ENCODE measurements at places on chromosomes 11 and 22.

GRCh38 chr22:46418827-46419226 is 83.3 kb downstream of the TRMU start:
- no peak for DNase-seq

DNA sequence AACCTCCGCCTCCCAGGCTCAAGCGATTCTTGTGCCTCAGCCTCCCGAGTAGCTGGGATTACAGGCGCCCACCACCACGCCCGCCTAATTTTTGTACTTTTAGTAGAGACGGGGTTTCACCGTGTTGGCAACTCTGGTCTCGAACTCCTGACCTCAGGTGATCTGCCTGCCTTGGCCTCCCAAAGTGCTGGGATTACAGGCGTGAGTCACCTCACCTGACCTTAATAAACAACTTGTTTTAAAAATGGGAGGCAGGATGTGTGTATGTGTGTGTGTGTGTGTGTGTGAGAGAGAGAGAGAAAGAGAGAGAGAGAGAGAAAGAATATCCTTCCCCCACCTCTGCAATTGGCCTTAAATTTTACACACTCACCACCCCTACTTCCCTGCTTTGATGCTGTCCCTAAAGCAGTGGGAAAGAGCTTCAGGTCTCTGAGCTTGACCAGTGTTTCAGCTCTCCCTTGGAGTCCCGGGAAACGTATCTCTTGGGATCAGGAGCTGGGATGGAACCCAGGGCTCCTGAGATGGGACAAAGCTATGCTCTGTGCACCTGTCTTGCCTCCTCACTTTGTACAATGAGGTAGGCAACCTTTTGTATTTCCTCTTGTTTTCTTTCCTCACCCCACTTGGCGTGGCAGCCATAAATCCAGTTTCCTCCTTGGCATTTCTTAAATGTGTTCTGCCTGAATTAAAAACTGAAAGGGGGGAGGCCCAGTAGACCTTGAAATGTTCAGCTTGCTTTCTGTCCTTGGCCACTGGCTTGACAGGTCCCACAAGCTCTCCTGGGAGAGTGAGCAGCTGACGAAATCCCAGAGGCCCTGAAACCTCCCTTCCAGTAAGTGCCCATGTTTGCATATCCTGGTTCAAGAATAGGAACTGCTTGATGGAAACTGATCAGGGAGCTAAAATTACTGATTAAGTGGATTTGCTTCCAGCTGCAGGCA is 17.8 kb upstream of the XBP1 start:
- no peak for DNase-seq

DNA sequence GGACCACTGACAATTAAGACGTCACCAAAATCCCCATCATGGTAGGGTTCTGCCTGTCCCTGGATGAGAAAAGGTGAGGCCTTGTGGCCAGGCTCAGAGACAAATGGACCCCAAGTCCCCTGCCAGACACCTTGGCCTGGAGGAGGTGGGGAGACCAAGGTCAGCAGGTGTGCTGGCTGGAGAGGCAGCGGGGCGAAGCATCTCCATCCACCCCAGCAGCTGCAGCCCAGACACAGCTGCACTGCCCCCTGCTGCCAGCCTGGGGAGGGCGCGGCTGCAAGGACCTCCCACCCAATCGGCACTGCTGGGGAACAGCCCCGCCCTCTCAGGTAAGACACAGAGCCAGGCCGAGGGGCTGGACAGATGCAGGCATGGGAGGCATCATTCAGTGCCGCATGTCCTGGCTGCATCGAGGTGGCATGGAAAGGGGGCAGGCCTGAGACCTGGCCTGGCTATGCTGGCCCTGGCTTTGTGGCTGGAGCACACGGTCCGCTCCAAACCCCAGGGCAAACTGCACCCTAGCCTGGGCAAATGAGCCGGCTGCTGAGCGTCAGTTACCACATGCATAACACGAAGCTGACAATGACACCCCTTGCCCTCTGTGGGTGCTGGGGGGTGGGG is 12.2 kb upstream of the MFNG start:
- DNase-seq = peak; percentile 52

GRCh38 chr11:119566319-119566718 is 143.3 kb upstream of the THY1 start:
- no peak for DNase-seq

DNA sequence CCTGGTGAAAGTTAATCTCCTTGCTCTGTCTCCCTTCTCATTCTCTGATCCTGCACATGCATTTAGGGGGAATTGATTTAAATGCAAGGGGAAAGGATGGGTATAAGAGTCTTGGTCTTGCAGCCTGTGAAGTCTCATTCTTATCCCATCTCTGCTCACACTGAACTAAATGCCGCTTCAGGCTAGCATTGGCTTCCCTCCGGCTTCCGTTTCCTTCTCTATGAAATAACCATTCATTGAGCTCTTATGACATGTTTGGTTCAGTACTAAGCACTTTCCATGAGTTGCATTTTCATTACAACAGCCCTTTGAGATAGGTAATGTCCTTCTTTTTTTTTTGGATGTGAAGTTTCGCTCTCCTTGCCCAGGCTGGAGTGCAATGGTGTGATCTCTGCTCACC is 5.6 kb downstream of the ZBTB16 start:
- DNase-seq = no peak

DNA sequence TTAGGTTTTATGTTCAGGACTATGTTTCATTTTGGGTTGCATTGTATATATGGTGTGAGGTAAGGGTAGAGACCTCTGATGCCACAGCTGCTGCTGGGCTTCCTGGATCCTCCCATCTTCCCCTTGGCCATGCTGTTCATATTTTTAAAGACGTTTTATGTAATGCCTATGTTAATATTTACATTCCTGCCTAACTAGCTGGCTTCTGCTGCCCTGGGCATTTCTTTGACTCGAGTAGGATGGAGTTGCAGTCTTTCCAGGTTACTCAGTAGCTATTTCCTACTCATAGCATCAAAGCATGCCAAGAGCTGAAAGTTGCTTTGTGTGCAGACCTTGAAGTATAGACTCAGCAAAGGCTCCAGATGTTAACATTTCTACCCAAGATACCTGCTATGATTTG is 220.5 kb upstream of the CADM1 start:
- no peak for DNase-seq

DNA sequence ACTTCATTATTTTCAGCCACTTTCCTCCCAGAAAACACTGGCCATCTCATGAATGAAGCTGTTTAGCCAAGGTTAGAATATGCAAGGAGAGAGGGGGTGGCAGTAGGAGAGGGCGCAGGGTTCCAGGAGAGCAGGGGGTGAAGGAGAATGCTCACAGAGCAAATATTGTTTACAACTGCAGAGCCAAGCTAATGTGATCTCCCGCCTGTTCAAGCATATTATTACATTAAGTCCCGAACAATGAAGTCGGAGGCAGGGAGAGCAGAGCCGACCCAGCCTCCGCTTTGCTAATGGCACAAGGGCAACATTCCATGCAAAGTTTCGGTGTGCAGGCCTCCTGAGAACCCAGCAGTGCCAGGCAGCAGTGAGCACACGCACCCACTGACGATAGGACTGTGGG is 80.1 kb downstream of the MICAL3 start:
- no peak for DNase-seq

GRCh38 chr11:40763046-40763445 is 696.4 kb downstream of the LRRC4C start:
- DNase-seq = no peak

DNA sequence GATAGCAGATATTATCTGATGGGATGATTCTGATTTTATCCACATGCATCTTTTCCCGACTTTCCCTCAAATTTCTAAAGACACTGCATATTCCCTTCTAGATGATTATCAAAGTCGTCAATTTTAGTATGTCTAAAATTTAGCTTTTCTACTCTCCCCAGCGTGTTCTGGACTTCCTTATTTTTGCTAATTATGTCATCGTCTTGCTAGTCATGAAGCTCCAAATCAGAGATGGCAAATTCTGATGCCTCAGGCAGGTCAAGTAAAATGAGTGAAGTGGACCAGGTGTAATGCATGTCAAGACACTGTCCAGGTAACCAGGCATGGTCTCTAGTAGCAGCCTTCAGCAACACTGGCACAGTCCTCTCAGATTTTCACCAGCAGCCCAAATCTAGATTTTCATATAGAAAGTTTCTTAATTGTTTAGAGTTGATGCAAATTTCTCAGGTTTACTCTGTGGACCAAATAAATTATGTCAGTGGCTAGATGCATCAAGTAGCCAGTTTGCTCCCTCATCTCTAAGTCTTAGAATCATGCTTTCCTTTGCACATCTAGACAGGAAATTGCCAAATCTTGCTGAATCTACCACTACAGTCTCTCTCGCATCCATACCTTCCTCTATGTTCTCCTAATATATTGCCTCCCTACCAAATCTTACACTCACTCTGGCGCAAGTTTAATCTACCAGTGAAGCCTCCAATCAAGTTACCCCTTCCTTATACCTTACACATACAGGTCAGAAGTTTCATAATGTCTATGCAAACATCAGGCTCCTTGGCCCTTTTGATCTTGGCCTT is 10.6 kb downstream of the HSD17B12 start:
- DNase-seq = no peak

DNA sequence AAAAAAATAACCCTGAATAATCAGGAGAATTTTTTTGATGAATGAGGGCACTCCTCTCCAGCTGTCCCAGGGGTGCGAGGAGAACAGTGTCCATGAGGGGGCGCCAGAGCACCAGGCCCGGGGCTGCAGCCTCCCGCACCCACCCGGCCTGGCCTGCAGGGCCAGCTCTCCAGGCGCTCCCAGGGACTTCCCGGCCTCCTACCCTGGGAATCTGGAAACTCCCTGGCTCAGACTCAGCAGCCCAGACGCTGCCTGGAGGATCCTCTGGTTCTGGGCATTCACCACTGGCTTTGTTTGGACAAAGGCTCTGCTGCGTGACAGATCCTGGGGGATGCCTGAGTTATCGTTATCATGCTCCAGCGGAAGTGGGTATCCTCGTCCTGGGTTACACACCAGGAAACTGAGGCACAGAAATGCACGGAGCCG is 31.0 kb downstream of the MCM5 start:
- peak; percentile 16 for DNase-seq

GRCh38 chr22:32205974-32206773 is 1.3 kb upstream of the RFPL2 start:
- DNase-seq = no peak

DNA sequence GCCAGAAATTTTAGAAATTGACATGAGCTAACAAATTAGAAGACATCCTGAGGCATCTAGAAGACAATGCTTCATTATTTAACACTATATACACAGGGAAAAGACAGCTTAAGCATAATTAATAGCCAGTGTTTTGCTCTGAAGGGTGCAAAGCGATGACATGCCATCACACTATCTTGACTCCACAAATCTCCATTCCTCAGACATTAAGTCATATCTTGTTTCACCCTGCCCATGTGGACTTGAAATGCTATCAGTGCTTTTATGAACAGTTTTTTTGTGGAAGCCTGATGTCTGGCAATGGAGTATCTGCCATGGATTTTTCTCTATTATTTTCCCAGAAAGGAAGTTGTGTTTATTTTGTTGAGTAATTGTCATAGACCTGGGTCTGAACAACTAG is 2.3 kb downstream of the CARD18 start:
- no peak for DNase-seq

DNA sequence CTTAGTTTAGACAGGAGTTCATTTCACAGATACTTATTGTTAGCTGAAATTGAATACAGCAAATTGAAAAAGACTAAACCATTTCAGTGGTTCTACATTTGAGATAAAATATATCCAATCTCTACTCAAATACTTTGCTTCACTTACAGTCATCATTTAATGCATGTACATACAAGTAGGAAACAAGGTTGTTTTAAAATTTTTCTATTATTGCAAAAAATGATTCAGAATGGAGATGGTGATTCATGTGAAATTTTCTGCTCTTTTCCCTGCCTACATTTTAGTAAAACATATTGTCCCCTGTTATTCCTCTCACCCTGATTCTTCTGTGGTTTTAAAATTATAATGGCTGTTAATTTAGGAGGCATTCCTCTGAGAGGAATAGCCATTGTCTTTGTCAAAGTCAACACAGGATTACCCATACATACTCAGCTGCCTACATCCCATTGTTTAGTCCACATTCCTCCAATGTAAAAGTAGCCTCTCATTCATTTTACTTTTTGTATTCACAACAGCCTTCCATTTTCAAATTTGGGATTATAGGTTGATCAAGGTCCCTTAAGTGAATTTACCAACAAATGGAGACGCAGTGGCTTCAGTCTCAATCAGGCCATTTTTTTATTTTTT is 60.1 kb downstream of the TRPC6 start:
- no peak for DNase-seq

DNA sequence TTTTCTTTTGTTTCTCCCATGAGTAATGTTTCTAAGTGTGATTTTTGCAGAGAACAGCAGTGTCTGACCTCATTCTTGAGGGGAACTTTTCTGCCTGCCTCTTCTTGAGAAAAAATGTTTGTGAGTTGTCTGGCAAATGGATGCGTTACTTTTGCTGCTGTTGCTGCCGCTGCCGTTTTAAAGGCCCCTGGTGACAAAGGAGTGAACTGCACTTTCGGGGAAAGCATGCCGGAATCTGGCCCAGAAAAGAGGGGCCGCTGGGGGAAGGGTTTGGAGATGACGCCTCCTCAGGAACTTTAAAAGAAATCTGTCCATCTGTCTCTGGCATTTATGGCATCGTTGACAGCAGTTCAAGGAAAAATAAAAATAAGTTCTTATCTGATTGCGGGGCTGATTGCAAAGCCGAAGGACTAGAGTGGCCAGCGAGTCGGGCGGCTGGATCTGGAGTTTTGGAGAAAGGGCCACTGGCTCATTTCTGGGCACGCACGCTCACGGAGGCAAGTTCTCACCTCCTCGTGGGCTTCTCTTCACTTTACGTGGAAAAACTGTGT is 16.5 kb downstream of the ZBTB16 start:
- no peak for DNase-seq

DNA sequence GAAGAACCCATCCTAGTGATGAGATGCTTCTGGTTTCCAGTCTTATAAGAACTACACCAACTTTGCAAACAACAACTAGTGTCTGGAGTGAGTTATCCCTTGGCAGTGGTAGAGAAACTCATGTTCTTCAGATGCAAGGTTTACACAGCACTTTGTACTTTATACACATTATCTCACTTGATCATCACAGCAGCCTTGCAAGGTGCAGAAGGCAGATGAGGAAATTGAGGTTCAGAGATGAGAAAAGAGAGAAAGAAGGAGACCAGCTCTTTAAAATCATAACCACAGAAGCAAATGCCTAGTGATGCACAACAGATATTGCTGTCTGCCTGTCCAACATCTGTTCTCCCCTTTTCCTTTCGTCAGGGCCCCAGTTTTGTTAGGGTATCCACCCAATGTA is 16.7 kb upstream of the CD44 start:
- no peak for DNase-seq

- no peak for DNase-seq
Observed at GRCh38 chr11:61092908-61093763, 9.2 kb upstream of the CD5 start.

GRCh38 chr11:80365980-80366379 is 925.1 kb upstream of the TENM4 start:
- DNase-seq = no peak

DNA sequence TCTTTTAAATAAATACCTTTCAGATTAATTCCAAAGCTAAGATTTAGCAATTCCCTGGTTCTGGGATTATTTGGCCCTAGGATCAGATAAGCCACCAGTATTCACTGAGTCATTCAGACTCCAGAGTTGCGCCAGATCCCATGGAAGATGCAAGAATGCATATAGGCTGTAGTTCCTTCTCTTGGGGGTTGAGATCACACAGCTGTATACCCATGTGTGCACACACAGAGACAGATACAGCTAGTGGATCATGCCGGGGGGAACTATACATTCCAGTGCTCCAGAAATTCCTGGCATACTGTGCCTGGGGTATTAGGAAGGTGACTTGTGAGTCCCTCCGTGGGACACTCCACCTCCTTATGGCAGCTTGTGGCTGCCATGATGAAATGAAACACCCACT is 75.4 kb downstream of the ZBTB16 start:
- no peak for DNase-seq

Measured in stimulated activated CD8-positive, alpha-beta memory T cell treated with anti-CD3 and anti-CD28 coated beads, Interleukin-4, amount 100 ng/mL, for 1 hour (primary cell).